Mesendoderm (in vitro differentiated cells): ENCODE measurements at places on chromosomes 3 and 15.

GRCh38 chr3:49804141-49805041 lies 1.3 kb downstream of the INKA1 start:
- no peak for DNase-seq

DNA sequence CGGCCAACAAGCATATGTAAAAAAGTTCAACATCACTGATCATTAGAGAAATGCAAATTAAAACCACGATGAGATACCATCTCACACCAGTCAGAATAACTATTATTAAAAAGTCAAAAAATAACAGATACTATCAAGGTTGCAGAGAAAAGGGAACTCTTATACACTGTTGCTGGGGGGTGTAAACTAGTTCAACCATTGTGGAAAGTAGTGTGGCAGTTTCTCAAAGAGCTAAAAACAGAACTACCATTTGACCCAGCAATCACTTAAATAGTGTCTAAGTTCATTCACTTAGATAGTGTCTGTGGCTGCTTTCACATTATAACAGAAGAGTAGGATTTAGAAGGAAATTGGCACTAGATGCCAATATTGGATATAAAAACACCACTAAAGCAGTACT lies 49.7 kb downstream of the CGGBP1 start:
- DNase-seq, result no peak

- no peak for DNase-seq
Measured at GRCh38 chr3:33246786-33247185, 28.2 kb upstream of the SUSD5 start.

- DNase-seq, result no peak
Measured at GRCh38 chr3:195537995-195538394, 5.1 kb downstream of the PPP1R2 start.

DNA sequence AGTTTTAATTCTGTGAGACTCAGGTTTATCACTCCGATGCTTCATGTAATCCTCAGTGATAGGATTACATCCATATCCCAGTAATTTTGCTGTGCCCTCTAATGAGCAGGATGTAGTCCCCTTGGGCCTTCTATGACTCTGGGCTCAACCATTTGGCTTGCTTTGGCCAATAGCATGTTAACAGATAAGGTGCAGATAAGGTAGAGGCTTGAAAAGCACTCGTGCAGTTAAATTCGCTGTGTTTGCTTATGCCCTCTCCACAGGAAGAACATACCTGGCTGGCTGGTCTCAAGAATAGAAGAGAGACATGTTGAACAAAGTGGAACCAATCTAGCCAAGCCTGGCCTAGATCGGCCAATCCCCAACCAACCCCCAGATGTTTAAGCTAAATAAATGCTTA lies 20.1 kb downstream of the CCDC13 start:
- DNase-seq, result peak; percentile 61

GRCh38 chr15:60651734-60652141 lies 172.8 kb upstream of the ICE2 start:
- DNase-seq, result peak; percentile 49

DNA sequence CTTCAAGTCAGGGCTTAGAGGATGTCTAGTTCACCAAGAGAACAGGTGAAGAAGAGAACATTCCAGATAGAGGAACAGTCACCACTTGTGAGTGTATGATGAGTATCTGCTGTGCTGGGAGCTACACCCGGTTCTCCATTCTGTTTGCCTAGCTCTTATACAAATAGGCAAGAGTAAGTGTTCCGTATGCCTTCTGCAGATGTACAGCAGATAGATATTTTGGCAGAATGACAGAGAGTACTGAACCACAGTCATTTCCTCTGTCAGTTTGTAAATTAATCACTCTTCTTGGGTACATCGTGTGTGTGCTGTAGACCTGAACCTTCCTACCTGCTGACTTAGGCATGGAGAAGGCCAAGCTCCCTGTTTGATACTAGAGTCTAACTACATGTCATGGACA lies 108.3 kb upstream of the CTDSPL start:
- no peak for DNase-seq

GRCh38 chr3:126557415-126557745 lies 1.4 kb downstream of the C3orf22 start:
- no peak for DNase-seq

GRCh38 chr3:176632925-176633324 lies 564.4 kb downstream of the TBL1XR1 start:
- DNase-seq, result no peak

- DNase-seq, result no peak
Measured at GRCh38 chr3:8997151-8997550, 33.9 kb upstream of the RAD18 start.

DNA sequence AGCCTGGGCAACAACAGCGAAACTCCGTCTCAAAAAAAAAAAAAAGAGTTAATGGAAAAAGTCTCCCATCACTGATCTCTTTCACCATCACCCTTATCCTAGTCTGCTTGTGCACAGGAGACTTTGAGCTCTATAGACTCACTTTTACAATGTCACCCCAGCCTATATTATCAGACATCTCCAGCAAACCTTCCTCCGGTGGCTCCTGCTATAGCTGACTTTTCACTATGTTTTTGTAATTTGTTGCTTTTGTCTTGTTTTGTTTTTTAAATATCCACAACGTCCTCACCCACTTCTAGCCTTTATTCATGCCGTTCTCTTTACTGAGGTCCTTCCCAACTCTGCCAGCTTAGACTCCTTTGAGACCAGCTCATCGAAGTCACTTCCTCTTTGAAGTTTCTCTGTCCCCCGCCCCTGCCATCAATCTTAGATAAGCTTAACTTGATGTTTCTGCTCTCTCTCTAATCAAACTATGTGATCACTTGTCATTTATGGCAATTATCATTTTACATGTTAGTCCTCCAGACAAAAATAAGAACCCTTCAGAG lies 82.7 kb upstream of the CHD2 start:
- no peak for DNase-seq
